ENCODE measurements at places on chromosomes 7 and 10.

DNA sequence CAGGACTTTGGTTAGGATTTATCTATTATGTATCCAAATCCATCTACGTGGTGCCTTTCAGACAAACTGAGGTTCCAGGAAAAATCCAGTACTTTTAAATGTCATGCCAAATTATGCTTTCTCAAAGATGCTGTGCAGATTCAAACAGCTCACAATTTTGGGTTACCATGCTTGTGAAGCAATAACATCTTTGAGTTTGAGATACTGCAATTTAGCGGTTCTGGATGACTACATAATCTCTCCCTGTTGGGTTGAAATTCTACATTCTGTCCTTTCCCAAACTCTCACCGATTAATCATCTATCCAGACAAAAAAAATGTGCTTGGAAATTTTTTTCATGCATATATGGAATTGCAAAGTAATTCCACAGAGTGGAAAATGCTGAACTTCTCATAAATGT is 3.5 kb downstream of the RHOBTB1 start:
- DNase-seq: no peak

DNA sequence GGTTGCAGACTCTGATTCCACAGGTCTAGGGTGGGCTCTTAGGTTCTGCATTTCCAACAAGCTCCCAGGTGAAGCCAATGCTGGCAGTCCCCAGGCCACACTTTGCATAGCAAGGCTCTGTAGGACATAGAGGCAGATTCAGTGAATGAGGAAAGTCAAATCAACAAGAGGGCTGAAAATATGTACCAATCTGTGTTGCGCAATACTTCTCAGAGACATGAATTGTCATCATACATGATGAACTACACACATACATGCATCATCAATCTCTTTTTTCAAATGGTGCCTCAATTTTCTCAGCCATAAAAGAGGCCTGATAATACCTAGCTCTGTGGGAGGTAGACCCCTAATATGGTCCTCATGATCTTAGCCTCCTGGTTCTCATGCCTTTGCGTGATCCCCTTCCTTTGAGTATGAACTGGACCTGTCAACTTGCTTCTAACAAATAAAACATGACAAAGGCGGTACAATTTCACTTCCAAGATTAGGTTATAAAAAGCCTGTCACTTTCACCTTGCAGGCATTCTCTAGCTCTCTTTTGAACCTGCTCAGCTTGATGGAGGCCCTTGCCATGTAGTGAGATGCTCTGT is 49.0 kb downstream of the PIK3CG start:
- no peak for DNase-seq

GRCh38 chr10:13291821-13292773 is 7.8 kb downstream of the PHYH start:
- no peak for DNase-seq

DNA sequence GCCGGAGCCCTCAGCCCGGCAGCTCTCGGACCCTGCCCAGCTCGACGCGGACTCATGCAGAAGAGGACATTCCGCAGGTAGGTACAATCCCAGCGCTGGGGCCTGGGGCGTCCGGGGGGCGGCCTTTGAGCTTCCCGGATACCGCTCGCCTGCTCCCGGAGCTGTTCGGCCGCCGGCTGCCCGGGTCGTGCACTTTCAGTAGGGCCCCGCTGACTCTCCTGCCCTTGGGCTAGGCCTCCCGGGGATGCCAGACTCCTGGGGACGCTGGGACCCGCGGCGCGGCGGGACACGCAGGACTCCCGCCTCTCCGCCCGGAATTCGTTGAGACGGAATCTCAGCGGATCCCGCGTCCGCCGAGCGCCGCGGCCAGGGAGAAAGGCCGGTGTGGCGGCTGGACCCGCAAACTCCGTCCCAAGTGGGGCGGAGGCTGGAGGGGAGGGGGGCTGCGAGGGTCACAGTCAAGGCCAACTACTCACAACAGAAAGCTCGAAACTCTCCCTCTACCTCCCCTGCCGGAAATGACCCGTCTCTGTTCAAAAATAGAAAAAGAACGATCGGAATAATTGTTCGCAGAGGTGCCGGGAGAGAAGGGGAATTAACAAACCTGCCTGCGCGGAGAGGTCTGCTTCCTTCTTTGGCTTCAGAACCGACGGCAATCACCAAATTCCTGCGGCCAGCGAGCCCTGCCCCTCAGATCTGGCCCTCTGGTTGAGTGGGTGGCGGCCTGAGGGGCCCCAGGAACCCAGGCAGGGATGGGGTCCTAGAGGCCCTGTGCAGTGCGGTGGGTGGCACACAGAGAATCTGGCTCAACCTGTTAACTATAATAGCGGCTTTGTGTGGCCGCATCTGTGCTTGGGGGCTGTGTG is 9.2 kb downstream of the TLX1 start:
- no peak for DNase-seq

DNA sequence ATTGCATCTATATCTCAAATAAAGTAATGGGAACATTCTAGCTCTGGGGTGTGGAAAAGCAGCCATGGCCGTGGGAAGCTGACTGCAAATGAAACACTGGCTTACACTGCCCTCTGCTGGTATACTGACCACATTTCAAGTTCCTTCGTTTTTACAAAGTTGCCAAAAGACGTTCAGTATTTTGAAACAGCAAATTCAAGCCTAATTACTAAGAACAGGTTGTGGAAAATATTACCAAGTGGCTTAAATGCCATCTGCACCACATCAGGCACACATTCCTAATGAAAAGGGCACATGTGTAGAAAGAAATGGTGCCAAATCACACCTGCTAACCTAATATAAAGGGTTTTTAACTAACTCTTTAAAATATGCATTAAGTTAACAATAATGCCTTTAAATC is 83.9 kb downstream of the JAZF1 start:
- peak; percentile 68 for DNase-seq

DNA sequence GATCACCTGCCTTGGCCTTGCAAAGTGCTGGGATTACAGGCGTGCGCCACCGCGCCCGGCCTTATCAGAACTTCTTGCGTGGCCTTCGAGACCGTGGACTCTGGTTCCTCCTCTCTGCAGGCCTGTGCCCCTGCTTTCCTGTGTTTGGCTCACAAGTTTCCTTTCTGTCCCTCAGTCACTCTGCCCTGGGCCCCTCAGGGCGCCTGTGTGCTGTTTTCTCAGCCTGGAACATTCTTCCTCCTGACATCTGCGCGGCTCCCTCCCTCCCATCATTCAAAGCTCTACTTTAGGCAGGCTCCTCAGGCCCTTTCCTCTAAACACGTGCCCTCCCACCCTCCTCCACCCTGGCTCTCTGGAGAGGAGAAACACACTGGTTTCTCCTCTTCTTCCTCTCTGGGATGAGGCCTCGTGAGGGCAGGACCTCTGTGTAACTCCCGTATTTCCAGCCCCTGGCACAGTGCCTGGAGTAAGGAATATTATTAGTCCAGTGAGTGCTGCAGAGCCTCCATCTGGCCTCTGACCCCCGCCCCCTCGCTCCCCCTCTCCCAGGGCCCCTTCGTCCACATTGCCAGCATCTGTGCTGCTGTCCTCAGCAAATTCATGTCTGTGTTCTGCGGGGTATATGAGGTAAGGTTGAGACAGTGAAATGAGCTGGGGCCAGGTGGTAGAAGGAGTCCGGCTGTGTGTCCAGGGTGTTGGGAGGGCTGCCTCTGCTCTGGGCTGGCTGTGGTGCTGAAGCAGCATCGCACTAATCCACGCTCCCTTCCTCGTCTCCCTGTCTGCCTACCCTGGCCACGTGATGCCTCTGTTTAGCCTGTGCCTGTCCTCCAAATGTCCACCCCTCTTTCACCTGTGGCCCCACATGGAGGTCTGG is 7.1 kb downstream of the CLCN1 start:
- DNase-seq: no peak

DNA sequence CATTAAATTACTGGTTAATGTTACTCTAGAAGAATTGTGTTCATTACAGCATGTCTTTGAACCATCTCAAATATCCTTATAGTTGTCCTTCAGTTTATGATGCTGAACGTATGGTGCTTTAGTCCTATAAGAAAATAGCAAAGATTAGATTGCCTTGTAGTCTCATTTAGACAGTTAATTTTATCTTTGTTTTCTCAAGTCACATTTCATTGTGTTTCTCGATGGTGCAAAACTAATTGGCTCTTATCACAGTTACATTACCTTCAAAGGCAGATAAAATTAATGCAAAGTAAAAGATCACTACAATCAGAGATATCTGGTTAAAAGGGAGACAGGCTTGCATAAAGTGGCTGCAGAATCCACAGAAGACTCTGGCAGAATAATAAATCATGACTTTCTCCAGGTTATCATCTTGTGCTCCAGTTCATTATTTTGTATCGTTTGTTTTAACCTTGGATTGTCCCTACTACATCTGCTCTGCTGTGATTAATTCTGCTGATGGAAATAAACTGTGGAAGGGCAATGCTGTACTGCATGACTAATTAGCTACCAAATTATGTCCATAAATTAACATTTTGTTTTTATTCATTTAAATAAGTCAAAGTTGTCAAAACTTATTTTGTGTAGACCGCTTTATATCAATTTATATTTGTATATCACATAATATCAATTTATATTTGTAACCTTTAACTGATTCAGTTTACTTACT is 24.2 kb downstream of the PRPS1L1 start:
- DNase-seq: no peak

GRCh38 chr10:99850021-99850766 is 67.8 kb downstream of the ABCC2 start:
- no peak for DNase-seq

DNA sequence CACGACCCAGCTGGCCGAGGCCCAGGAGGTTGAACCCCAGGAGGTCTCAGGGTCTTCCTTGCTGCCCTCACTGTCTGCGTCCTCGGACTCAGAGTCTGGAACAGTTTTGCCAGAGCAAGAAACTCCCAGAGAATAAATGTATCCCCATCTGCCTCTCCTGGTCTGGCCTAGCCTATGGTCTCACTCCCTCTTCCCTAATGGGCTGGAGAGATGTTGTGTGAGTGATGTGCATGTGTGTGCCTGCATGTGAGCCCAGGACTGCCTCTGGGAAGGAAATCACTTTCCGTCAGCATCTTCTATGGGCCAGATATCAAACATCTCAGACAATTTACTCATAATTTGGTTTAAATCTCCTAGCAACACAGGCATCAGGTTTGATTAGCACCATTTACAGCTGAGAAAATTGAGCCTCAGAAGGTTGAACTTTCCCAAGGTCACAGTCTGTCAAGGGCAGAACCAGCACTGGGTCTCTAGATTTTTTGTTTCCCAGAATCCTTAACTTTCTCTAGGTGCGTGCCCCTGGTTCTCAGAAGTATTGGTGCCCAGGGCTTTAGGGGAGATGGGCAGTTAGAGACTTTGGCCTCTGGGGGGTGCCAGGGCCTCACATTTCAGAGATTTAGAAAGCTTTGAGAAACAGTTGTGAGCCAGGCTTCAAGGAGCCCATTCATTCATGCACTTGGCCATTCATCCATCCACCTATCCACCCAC is 4.9 kb downstream of the TMEM270 start:
- peak; percentile 49 for DNase-seq

GRCh38 chr7:151453326-151453791 is 13.4 kb upstream of the CRYGN start:
- DNase-seq: no peak

DNA sequence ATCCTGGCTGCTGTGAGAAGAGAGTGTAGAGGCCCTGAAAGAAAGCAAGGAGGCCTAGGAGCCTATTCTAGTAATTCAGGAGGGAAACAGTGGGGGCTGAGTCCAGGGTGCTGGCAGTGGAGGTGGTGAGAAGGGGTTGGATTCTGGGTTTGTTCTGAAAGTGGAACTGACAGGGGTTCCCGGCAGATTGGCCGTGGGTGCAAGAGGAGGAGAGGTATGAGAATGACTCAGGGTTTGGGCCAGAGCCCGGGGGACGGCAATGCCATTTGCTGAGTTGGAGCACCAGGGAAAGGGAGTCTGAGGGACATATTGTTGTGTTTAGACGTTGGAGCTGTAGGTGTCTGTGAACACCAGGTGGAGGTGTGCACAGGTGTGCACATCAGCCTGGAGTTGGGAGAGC is 38.5 kb downstream of the NPTX2 start:
- DNase-seq: no peak

- peak; percentile 23 for DNase-seq
Observed at GRCh38 chr7:121126801-121127534, 138.5 kb downstream of the CPED1 start.

DNA sequence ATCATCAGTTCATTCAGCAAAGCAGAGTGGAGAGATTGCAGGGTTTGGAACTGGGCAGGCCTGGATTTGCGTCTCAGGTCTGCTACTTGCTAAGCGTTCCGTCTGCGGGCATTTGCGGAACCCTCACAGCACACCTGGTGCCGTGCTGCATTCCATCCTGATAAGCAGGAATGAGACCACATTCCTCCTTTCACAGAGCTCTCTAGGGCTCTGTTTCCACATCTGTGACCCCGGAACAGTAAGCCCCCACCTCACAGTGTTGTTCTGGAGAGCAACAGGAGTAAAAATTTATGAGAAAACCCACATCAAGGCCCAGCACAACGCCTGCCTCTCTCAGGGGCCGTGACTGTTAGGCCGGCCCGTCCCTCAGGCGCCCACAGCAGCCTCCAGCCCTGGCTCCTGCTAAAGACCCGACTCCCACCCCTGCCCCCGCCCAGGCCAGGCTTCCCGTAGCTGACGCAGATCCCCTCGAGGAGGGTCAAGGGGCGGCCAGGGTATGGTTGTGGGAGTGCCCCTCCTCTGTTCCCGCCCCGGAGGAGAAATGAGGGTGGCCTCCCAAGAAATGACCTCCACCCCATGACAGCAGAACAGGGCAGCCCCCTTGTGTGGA is 128.9 kb downstream of the RGS10 start:
- no peak for DNase-seq

DNA sequence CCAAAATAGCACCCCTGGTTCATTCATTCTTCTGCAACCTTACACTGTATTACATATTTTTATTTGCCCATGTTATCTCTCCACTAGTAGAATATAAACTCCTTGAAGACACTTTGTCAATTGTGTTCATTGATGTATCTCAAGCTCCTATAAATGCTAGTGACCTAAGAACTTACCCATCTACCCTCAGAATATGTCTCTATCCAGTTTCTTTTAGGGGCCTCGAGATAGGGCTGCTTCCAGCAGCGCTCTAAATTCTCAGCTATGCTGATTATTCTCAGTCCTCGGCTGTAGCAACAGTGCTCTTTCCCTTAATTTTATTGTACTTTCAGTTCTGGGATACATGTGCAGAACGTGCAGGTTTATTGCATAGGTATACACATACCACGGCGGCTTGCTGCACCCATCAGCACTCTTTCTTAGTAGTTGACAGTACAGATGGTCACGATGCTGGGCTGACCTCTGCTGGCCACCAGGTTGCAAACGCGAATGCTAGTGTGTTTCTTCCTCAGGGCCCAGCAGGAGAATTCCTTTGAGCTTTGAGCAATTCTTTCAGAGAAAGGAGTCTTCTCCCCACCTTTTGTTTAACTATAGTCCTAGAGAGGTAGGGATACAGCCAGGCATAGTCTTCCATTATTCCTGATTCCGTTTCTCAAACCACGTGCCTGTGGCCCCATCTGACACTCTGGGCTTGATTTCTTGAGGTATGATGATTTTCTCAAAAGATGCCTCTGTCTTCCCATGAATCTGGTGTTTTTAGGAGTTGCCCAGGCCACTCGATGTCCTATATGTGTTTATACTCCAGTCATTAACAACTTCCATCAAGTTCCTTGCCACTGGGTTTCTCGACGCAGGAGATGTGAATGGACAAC is 49.1 kb upstream of the CDC14C start:
- peak; percentile 65 for DNase-seq

DNA sequence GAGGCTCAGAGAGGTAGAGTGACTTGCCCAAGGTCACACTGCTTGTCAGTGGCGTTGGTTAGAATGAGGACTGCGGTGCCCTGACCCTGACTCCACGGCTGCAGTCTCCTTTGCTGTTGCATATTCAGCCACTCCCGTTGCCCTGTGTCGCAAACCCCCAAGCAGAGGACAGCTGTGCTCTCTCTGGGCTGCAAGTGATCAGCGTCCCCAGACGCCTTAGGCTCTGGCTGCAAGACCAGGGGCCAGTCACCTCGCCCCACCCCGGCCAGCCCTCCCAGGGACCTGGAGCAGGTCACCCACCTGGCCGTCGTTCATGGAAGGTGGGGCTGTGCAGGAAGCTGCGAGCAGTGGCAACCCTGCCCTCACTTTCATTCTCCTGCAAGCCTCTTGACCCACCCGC is 51.7 kb upstream of the NANOS1 start:
- no peak for DNase-seq

Data from NCI-H82 (cell line).